Activated CD4-positive, alpha-beta memory T cell treated with anti-CD3 and anti-CD28 coated beads, Interleukin-2, amount 10 ng/mL, durations not matched to agents 7 days and 5 days (primary cell): ENCODE measurements at places on chromosomes 2 and 18. TPM values are rescaled to one million over a fixed set of nuclear protein-coding genes. Genes with fewer than 3 reads are reported as not detected.

Gene RUFY4
- total RNA-seq, result 2.1 TPM

- DNase-seq, result no peak
- H3K27ac ChIP-seq, result no peak overlapping the region
- no peak overlapping the region for H3K4me3 ChIP-seq
Observed at GRCh38 chr2:84674586-84674985, 158.3 kb downstream of the DNAH6 start.

- H3K27ac ChIP-seq, result peak overlapping the region; percentile 96
- peaks cover 5% of the 10 kb centered on the region for H3K27me3 ChIP-seq
- H3K4me3 ChIP-seq, result no peak overlapping the region
- H3K36me3 ChIP-seq, result peaks cover 7% of the 10 kb centered on the region
Observed at GRCh38 chr2:172464400-172465129, 37.2 kb downstream of the ITGA6 start.

Gene AQP4
- not detected for total RNA-seq
